Activated T-helper 2 cell treated with anti-CD3 and anti-CD28 coated beads, Interferon-gamma antibody, Interleukin-2, Interleukin-4, amounts not matched to agents 10 μg/mL and 5 μg/mL and 100 μg/mL, durations not matched to agents 14 hours and 24 hours and 36 hours (primary cell): ENCODE measurements at places on chromosomes 6 and 20.

DNA sequence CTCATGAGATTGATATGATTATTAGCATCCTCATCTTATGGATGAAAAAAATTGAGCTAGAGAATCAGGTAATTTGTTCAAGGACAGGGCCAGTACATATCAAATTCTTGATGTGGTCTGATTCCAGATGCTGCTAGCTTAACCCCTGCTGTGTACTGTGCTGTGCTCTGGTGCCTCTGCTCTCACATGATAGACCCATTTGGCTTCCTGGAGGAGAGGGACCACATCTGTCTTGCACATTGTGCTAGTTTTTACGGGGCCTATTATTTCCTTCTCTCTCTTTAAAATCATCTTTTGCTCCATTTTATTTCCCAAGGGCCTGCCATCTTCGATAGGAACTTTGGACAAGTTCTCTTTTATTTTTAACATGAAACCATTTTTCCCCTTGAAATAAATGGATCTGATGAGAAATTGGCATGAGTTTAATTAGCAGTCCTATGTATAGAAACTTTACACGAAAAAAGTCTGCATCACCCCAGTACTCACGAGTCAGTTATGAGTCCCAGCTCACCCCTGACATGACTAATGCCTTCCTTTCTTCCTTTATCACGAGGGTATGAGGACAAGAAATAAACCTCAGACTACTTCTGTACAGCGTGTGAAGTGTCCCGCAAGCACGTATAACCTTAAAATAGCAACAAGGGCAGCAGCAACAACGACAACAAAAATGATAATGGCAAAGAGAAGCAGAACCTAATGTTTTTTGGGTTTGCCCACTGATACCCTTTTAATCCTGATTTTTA, 26.5 kb downstream of the CD109 start:
- DNase-seq = no peak

DNA sequence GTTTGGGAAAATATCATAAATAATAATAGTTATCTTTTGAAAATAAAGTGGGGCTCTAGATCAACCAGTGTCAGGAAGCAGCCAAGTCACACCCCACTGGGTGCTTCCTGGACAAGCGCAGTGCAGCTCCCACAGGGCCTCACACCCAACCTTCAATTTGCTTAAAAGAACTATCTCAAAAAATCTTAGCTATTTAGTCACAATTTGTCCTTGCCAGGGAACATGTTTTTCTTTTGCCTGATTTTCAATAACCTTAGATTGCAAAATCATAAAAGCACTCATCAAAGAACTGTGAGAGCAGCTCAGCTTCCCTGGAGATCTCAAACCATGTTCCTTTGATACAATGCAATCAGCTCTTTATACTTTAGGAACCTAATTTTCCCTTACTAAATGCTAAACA, 1.6 kb upstream of the NCOA7 start:
- no peak for DNase-seq

- DNase-seq = no peak
Measured at GRCh38 chr20:60116128-60116909, 158.1 kb downstream of the CDH26 start.

- no peak for DNase-seq
Measured at GRCh38 chr6:21074484-21074883, 519.1 kb upstream of the SOX4 start.

DNA sequence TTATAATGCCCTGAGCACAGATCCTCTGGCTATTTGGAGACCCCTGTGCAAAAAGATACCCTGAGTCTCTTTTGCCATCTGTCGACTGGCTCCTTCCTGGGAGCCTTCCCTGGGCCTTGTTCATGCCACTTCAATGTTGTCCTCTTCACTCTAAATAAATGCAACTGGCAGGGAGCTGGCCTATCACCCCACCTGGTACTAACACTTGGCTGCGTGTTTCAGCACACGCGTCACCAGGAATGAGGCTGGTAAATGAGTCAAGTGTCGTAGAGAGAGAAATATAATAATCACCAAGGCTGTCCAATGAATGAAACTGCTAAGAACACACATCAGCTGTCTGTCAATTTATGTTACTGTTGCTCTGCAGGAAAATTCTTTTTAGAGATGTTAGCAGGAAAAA, 374.6 kb upstream of the JARID2 start:
- DNase-seq = no peak

- DNase-seq = no peak
Measured at GRCh38 chr20:10667560-10668167, 6.1 kb downstream of the JAG1 start.

- DNase-seq = peak; percentile 41
Measured at GRCh38 chr6:148451690-148452089, 109.1 kb downstream of the SASH1 start.

GRCh38 chr20:13772529-13772928, 12.2 kb downstream of the ESF1 start:
- no peak for DNase-seq

- DNase-seq = no peak
Measured at GRCh38 chr6:145347216-145347615, 388.1 kb downstream of the EPM2A start.

GRCh38 chr6:112279031-112279935, 24.9 kb upstream of the LAMA4 start:
- DNase-seq = no peak

- DNase-seq = no peak
Measured at GRCh38 chr6:116304538-116305097, 24.9 kb upstream of the TSPYL1 start.

DNA sequence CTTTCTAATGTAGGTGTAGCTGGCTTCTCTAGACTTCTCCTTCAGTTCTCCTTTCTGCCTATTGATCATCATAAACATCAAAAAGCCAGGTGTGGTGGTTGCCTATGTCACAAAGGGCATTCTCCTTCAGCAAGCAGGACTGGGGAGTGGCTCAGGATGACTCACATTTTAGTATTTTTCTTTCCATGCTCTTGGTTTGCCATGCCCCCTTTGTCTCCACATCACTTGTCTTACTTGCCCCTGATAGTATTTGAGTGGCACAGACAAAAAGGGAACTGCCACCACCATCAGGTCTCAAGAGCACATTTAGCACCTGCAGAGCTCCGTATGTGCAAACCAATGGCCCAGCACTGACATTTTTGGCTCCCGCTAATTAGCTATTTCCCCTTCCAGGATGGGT, 698.8 kb downstream of the DHX35 start:
- DNase-seq = no peak

DNA sequence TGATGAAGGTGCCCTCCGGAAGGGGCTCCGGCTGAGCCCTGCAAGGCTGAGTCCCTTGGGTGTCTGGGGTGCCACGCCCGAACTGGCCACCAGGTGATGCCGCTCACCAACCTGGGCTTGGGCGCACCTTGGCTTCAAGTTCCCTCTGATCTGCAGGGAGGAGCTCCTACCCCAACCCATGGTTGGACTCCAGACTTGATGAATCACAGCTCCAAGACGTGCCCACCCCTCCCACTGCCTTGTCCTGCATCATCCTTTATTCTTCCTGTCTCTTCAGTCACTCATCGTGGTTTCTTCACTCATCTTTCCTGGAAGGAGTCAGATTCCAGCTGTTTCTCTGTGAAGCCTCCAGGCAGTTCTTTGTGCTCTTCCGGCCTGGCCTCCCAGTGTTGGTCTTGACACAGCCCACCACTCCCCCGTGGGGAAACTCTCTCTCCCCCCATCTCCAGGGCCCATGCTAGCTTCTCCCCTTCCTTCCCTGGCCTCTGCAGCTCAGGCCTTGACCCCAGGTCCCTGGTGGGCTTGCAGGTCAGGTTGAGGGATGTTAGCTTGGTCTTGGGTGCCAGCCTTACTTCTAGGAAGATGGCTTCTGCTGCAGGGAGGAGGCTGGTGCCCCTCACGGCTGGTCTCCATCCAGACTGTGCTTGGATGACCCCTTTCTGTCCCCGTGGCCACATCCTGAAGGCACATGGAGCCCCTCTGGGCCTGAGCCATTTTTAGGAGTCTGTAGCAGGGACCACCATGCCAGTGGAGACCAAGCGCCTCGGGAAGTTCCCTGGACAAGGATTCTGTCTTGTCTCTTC, 2.6 kb upstream of the ZBP1 start:
- peak; percentile 55 for DNase-seq

DNA sequence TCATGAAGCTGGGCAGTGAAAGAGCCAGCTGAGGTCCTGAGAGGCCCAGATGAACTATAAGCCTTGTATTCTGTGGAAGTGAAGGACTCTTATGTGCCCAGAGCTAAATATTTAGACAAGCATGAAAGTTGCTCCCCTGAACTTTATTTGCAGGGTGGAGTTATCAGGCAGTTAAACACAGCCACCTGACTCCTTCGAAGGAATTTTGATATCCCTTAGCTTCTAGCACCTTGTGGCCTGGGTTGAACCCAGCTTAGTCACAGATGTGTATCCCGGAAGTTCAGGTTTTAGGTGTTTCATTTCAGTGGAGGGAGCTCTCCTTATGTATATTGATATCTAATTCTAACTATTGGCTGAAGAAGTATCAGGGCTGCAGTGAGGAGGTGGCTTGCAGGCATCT, 20.4 kb downstream of the NR2E1 start:
- DNase-seq = no peak

DNA sequence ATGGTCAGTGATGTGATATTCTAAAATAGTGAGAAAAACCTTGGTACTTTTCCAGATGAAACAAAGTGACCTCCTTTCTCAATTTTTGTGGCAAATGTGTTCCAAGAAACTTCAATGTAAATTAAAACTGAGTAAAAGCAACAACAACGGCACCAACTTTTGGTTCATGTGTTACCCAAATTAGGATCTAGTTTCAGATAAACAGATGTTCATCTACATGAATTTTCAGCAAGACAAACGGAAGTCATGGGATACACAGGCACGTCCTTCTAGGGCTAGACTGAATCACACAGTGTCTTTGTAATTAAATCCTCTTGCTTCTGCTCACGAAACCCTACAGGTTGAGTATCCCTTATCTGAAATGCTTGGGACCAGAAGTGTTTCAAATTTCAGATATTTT, 915.2 kb downstream of the TFAP2A start:
- no peak for DNase-seq

GRCh38 chr6:29295623-29296022, 5.9 kb upstream of the OR14J1 start:
- no peak for DNase-seq
